HTR-8/SVneo (cell line): ENCODE measurements at places on chromosomes 2 and 18.
A peak's percentile ranks its signal among the peaks of the same experiment; 100 is the strongest.

GRCh38 chr2:102253140-102253752, 58.1 kb upstream of the IL1RL1 start:
- no peak for DNase-seq

- no peak for DNase-seq
These were observed 11.4 kb upstream of the PER2 start for GRCh38 chr2:238299803-238300202.

DNA sequence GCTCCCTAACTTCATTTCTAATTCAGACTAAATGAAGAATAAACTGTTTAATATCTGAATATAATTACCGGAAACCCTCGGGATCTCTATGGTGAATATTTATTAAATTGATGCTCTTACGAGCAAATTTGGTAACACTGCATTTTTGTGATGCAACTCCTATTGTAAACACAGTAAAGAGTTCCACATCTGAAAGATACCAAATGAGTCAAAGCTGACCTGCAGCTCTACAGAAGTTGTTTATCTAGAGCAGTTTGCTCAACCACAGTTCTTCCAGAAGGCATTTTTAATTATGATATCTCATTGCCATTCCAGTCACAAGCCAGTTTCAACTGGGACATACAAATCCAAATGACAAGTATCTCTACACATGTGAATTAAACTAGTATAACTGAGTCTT, 129.7 kb downstream of the PKP4 start:
- DNase-seq, result peak; percentile 14

DNA sequence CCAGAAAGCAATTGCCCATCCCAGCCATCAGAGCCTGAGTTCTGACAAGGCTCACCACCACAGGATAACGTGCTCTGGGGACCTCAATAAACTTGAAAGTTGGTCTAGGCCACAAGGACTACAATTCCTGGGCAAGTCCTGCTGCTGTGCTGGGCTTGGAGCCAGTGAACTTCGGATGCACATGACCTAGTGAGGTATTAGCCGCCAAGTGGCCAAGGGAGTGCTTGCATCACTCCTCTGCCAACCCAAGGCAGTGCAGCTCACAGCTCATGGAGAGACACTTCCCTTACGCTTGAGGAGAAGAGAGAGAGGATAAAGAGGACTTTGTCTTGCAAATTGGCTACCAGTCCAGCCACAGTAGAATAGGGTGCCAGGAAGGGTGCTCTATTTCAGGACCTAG, 219.6 kb downstream of the MBD2 start:
- DNase-seq, result no peak

DNA sequence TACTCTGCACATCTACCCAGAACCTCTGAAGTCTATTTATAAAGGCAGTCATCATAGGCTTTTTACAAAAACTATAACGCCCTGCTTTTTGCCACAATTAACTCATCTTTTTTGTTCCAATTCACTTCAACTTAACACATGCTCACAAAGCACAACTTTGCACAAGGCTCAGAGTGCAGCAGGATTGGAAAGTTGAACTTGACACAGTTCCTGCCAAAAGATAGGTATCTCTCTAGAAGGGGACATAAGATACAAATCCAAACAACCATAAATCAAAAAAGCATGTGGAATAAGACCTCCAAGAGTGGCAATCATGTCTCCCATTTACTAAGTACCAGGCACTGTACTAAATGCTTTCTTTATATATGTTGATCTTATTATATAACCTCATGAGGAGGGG, 36.2 kb downstream of the RPL37A start:
- no peak for DNase-seq

DNA sequence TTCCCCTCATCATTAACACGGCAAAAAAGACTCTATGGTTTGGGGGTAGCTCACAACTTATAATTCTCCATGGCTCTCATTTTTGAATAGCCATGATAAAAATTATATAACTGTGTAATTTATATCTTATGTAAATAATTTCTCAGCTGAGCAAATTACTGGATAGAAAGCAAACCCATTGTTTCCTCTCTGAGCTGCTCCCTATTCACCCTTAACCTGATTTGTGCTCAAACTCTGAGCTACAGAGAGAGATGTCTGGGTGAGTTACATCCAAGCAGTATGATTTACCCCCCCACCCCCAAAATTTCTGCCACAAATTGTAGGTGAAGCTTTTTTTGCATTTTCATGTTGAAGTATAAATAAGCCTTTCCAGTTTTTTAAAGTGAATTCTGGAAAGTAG, 123.7 kb downstream of the TFCP2L1 start:
- DNase-seq, result no peak

GRCh38 chr2:123453046-123453700, 571.9 kb upstream of the CNTNAP5 start:
- DNase-seq, result no peak

DNA sequence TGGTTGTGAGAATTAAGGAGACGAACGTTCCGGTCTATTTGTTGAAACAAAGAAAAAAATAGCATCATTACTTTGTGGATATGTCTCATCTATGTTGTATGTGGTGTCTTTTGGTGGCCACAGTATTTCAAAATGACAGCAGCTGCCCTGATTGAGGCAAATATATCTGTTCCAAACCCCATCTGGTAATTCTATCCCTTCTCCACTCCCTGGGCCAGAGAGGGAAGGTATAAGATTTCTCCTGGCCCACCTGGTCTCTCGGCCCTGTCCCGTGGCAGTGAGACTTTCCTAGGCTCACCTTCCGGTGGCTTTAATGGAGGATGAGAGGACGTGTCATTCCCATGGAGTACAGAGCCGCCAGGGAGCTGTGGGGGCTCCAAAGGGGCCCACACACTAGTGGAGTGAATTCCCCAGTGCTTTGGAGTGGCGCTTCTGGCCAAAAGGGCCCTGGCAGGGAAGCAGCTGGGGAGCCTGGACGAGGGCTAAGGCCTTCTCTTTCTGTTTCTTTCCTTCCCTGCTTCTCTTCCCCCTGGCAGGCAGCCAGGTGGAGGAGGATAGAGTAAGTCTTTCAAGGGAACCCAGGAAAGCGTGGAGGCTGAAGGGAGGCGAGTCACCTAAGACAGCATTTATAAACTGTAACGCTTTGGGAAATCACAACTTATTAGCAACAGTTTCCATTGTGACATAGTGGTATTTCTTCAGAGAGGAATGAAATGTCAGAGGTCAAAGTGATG, 5.6 kb downstream of the FOSL2 start:
- no peak for DNase-seq

- no peak for DNase-seq
These were observed 42.2 kb upstream of the EPG5 start for GRCh38 chr18:46009125-46009840.

GRCh38 chr18:47755102-47755456, 175.4 kb downstream of the SMAD2 start:
- no peak for DNase-seq
